ENCODE measurements at places on chromosomes 16 and 17.

GRCh38 chr16:85670840-85671239 is 17.9 kb downstream of the GINS2 start:
- DNase-seq = no peak

DNA sequence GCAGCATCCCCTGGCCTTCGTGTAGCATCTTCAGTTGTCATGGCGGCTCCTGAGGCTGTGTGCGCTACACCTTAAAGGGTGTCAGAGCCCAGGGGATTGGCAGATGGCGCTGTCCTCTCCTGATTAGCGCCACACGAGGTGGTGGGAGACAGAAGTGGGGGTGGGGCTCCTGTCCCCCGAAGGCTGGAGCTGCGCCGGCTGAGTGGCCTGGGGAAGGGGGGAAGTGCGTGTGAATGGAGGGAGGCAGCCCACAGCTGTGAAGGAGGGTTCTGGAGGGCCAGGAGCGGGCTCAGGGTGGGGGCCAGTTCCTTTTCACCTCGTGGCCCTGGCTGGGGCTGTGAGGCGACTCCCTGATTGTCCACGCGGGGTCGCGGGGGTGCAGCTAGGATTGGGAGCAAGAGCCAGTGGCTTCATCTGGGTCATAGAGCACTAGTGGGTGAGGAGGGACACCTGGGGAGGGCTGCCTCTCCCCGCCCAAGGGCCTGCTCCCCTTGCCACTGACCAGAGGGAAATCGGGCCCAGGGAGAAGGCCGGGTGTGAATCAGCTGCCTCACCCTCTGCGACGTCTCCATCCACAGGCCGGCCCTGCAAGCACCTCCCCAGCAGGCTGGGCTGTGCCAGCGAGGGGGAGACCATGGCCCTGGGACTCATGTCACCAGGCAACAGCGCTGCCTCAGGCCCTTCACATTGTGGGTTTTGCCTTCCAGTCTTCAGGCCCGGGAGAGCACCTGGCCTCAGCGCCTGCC is 14.1 kb downstream of the BAHCC1 start:
- no peak for DNase-seq

- no peak for DNase-seq
Observed at GRCh38 chr16:11726008-11726407, 16.6 kb downstream of the TXNDC11 start.

GRCh38 chr17:44536090-44536953 is 21.0 kb upstream of the FZD2 start:
- no peak for DNase-seq

- DNase-seq = no peak
Observed at GRCh38 chr17:17741349-17742023, 60.2 kb downstream of the RAI1 start.

DNA sequence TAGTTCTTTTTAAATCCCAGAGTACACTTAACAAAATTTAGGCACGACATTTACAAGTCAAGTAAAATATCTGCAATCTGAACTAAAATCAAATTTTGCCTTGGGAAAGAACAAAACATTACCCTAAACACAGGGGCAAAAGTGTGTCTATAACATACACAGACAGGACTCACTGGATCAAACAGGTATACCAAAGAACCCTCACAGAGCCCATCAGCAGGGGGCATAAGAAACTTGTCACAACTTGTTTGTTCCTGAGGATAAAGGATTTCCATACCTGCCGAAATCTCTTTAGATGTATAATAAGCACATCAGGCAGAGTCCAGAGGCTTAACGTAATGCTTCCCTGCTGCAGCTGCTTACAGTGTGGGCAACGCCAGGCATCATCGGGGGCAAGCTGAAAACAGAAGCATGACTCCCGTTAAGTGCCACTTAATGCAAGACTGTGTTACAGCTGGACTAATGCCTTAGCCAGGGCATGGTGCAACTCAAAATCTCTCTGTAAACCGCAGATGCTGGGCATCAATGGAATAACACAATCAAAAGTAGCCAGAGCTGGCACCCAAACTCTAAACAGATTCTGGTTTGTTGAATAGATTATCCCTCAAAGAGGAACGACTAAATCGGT is 67.0 kb downstream of the USP31 start:
- DNase-seq = no peak

DNA sequence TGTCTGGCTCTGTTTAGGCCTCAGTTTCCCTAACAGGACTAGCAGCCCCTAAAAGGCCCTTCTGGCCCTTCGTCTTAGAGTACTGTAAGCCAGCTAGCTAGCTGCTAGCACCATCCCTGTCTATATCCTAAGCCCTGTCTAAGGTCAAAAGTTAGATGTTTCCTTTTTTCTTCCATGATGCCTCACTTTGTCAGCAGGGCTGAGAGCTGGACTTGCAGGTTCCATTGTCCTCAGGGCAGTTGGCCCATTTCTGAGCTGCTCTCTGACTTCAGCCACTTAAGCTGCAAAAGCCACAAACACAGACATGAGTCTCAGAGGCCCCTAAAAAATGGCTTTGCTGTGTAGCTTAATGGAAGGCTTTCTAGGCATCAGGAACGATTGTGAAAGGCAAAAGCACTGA is 187.7 kb downstream of the CBLN1 start:
- DNase-seq = no peak

- DNase-seq = no peak
Observed at GRCh38 chr17:27218719-27219488, 75.0 kb upstream of the WSB1 start.

GRCh38 chr17:62017912-62018311 is 47.2 kb downstream of the MED13 start:
- DNase-seq = no peak

- DNase-seq = peak; percentile 54
Observed at GRCh38 chr16:12573730-12574383, 229.8 kb downstream of the CPPED1 start.

GRCh38 chr17:20189302-20189701 is 180.1 kb downstream of the SPECC1 start:
- peak; percentile 75 for DNase-seq

DNA sequence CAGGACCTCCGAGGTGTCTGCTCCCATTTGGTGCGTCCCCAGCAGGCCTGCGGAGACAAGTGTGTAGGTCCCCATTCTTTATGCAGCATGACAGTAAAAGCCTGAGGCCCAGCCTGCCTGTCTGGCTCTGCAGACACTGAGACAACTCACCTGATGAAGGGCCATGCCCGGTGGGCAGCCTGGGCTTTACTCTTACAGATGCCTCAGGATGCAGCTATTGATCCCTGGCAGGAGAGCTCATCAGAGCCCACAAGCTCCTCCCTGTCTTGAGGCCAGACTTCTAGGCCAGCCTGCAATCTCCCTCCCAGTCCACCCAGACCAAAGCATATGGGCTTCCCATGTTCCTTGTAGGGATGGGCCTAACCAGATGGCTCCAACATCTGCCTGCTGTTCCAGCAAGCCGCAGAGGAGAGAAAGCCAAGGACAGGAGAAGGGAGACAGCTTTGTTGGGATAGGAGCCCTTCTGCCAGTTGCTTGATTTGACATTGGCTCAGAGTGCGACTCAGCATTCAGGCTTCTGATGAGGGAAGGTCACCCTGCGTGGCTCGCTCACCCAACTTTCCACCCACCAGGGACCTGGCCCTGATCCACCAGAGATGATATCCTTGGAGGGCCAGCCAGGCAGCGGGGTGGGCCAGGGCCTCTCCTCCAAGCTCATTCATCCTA is 87.5 kb downstream of the SOCS1 start:
- no peak for DNase-seq

- DNase-seq = no peak
Observed at GRCh38 chr16:1466054-1466453, 8.8 kb downstream of the CLCN7 start.

GRCh38 chr16:62135446-62135845 is 99.2 kb upstream of the CDH8 start:
- DNase-seq = no peak

GRCh38 chr16:67942200-67942509 is 1.8 kb downstream of the LCAT start:
- DNase-seq = no peak

GRCh38 chr17:19928299-19928698 is 49.3 kb downstream of the AKAP10 start:
- DNase-seq = no peak

All from RWPE1 (cell line).